Activated naive CD8-positive, alpha-beta T cell treated with anti-CD3 and anti-CD28 coated beads for 36 hours (primary cell): ENCODE measurements at places on chromosomes 2 and 18. TPM values are rescaled to one million over a fixed set of nuclear protein-coding genes. Genes with fewer than 3 reads are reported as not detected.

GRCh38 chr2:192828947-192829346 is 634.2 kb upstream of the TMEFF2 start:
- no peaks in the 10 kb centered on the region for H3K36me3 ChIP-seq
- no peak overlapping the region for H3K27ac ChIP-seq
- H3K4me1 ChIP-seq: no peaks in the 10 kb centered on the region
- H3K27me3 ChIP-seq: no peaks in the 10 kb centered on the region

Gene TMEM37
- not detected for total RNA-seq

GRCh38 chr2:1707771-1708418 is 36.4 kb downstream of the PXDN start:
- no peak overlapping the region for H3K27ac ChIP-seq
- DNase-seq: no peak
- no peak overlapping the region for H3K4me3 ChIP-seq
- no peaks in the 10 kb centered on the region for H3K36me3 ChIP-seq

DNA sequence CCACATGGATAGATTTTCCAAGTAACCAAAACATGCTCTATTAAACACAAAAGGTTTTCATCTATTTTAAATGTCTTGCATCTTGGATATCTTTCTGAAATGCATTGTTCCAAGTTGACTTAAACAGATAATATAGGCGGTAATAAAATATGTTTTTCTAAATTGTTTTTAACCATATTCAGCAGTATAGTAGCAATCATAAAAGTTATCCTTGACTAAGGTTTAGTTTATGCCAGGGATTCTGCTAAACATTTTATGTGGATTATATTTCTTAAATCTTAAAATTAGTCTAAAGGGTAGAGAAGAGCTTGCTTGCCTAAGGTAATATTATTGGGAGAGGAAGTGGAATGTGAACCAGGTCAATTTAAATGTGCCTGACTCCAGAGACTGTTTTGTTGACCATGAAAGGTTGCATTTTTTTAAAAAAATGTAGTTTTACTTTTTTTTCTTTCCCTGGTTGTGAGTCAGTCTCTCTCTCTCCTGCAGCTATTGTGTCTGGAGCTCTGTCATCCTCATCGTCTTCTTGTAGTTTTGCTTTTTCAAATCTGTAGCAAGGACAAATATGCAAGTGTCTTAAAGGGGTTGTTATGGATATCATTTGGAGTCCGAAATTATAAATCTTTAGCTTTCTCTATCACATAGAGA is 309.1 kb upstream of the COL3A1 start:
- no peaks in the 10 kb centered on the region for H3K27me3 ChIP-seq
- H3K27ac ChIP-seq: no peak overlapping the region
- no peak for DNase-seq
- no peaks in the 10 kb centered on the region for H3K4me1 ChIP-seq
- no peaks in the 10 kb centered on the region for H3K36me3 ChIP-seq

Gene COL4A3
- total RNA-seq: not detected

DNA sequence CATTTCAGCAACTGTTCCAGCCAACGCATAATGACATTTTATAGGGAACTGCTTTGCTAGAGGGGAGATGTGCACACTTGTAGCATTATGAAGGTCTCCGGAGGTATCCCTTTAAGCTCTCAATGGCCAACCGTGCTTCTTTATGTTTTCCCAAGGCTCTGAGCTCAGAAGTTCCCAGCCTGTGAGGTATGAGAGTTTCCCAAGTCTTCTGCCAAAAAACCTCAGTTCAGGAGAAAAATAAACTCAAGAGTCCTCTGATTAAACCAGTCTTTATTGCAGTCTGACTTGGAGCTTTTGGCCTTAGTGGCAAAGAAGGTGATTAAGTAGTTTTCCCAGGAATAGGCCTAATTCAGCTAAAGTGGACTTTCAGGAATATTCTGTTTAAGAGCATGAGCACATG is 35.4 kb upstream of the ZNF532 start:
- no peak overlapping the region for H3K4me3 ChIP-seq
- H3K36me3 ChIP-seq: no peaks in the 10 kb centered on the region
- peaks cover 78% of the 10 kb centered on the region for H3K27me3 ChIP-seq
- H3K4me1 ChIP-seq: no peaks in the 10 kb centered on the region
- no peak overlapping the region for H3K27ac ChIP-seq

DNA sequence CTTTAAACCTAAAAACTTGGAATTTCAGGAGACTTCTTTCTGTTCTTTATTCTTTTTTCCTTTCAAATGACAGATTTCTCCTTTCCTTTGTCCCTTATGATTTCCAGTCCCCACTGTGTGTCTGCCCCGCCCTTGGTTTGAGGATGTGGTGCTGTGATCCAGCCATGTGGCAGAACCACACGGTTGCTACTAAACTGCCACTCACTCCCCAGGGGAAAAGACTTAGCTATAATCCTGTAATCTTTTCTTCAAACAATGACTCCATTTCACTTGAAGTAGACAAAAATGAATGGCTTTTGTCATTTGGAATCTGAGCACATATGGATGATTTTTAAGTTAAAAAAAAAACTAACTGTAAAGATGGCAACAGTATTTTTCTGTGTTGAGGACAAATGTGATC is 76.2 kb upstream of the STAM2 start:
- no peak overlapping the region for H3K4me3 ChIP-seq
- no peak for DNase-seq
- no peaks in the 10 kb centered on the region for H3K36me3 ChIP-seq

GRCh38 chr2:24083567-24084385 is 858 bp downstream of the TP53I3 start:
- peak overlapping the region; percentile 84 for H3K27ac ChIP-seq
- DNase-seq: peak; percentile 58
- peaks cover 6% of the 10 kb centered on the region for H3K36me3 ChIP-seq

DNA sequence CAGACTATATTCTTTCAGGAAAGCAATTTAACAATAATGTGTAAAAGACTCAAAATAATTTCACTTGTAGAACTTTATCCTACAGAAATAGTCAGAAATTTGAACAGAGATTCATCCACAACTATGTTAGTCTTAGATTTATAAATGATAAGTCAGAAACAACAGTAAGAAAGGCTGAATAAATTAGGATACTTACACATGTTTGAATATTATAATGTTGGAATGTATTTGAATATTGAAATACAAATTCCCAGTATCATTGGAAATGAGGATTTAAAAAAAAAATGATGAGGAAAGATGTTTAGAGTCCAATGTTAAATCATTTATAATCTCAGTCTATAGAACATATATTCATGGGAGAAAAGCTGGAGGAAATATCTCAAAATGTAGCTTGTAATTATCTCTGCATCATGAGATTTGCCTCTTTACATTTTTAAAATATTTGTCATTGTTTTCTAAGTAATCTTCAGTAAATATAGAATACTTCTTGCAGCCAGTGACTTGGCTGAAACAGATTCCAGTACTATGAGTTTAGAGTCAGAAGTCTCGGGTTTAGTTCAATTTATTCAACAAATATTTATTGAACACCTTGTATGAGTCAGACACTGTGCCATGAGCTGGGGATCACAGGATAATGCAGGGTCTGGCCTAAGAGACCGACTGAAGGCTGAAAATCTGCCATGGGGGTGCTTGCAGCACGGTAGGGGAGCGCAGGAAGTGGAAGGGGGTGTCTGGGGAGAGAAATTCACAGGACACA is 32.3 kb downstream of the CXCR4 start:
- H3K4me1 ChIP-seq: peaks cover 7% of the 10 kb centered on the region
- no peak for DNase-seq
- no peaks in the 10 kb centered on the region for H3K36me3 ChIP-seq
- no peak overlapping the region for H3K4me3 ChIP-seq
- no peak overlapping the region for H3K27ac ChIP-seq

DNA sequence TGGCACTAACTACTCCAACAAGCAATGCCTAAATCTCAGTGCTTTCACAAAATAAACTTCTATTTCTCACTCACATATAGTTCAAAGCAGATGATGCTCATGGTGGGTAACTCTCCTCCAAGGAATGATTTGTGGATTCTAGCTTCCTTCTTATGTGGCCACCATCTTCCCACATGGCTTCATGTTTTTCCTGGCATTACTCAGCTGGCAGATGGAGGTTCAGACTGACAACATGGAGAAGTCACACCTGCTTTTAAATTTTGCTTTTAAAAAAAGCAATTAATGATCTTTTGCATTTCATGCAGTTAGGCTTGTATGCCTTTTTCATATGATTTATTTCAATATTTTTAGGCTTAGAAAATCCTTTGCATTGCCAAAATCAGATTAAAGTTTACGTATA is 6.3 kb upstream of the GKN2 start:
- H3K27ac ChIP-seq: no peak overlapping the region
- no peaks in the 10 kb centered on the region for H3K4me1 ChIP-seq
- no peaks in the 10 kb centered on the region for H3K36me3 ChIP-seq
- no peak for DNase-seq
- no peak overlapping the region for H3K4me3 ChIP-seq

Gene SERPINB12
- not detected for total RNA-seq

GRCh38 chr2:220503431-220503830 is 876.0 kb downstream of the SLC4A3 start:
- no peak for DNase-seq
- no peaks in the 10 kb centered on the region for H3K36me3 ChIP-seq
- H3K27ac ChIP-seq: no peak overlapping the region
- no peak overlapping the region for H3K4me3 ChIP-seq

Gene LDLRAD4
- total RNA-seq: 27.4 TPM

- H3K4me3 ChIP-seq: no peak overlapping the region
- DNase-seq: no peak
- H3K36me3 ChIP-seq: no peaks in the 10 kb centered on the region
- no peaks in the 10 kb centered on the region for H3K4me1 ChIP-seq
- no peak overlapping the region for H3K27ac ChIP-seq
Measured at GRCh38 chr2:164479460-164479859, 141.8 kb downstream of the GRB14 start.
